ENCODE measurements at places on chromosomes 2 and 18.

DNA sequence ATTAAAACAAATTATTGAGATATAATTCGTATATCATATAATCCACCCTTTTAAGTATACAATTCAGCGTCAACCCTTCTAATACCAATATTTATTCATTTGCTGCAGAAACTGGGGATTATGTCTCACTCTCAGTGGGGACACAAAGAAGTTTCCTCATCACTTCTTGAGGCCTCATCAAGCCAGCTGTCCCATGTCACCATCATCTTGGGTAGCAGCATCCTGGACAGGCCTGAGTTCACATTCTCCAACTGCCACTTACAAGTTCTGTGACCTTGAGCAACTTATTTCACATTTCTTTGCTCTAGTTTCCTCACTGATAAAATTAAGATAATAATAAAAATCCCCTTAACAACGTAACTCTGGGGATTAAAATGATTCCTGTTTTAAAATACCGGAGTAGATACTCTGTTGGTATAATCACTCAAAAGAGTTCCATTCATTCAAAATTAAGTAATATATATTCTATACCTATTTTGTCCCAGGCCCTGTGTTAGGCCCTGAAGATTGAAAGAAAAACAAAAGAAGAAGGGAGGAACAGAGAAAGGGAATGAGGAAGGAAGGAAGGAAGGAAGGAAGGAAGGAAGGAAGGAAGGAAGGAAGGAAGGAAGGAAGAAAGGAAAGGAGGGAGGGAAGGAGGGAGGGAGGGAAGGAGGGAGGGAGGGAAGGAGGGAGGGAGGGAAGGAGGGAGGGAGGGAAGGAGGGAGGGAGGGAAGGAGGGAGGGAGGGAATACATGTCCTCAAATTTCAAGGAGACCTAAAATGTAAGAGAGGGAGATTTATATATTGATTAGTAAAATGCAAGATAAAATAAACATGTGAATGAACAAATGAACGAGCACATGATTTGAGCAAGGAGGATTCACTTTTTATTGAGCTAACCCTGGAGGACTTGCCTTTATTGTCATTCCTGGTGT is 42.4 kb downstream of the NCKAP5 start:
- no peak for DNase-seq

DNA sequence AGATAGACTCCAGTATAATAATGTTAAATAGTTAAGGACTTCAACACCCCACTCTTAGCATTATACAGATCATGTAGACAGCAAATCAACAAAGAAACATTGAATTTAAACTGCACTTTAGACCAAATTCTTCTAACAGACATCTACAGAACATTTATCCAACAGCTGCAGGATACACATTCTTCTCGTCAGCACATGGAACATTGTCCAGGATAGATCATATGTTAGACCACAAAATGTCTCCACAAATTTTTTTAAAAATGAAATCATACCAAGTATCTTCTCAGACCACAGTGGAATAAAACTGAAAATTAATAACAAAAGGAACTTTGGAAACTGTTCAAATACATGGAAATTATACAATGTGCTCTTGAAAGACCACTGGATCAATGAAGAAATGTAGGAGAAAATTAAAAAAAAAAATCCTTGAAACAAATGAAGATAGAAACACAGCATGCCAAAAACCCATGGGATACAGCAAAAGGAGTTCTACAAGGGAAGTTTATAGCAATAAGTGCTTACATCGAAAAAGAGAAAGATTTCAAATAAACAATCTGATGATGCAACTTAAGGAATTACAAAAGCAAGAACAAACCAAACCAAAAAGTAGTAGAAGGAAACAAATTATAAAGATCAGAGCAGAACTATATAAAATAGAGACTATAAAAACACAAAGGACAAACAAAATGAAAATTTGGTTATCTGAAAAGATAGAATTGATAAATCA is 12.3 kb upstream of the SPP2 start:
- DNase-seq: no peak

DNA sequence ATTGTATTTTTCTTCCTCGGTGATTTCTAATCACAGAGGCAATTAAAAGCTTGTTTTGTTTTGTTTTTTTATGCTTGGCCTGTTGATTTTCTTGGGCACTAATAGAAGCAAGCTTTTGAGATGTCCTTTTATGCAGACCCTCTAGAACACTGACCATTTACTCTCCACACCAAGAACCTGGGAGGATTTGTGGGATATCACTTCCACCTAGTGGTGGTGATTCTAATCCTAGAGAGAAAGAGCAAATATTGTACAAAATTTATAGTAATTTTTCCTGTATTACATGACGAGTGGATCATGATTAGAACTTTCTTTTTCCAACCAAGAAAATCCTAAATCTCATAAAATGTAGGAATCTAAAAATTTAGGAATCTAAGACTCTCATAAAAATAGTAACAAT is 23.4 kb downstream of the NEMP2 start:
- DNase-seq: no peak

DNA sequence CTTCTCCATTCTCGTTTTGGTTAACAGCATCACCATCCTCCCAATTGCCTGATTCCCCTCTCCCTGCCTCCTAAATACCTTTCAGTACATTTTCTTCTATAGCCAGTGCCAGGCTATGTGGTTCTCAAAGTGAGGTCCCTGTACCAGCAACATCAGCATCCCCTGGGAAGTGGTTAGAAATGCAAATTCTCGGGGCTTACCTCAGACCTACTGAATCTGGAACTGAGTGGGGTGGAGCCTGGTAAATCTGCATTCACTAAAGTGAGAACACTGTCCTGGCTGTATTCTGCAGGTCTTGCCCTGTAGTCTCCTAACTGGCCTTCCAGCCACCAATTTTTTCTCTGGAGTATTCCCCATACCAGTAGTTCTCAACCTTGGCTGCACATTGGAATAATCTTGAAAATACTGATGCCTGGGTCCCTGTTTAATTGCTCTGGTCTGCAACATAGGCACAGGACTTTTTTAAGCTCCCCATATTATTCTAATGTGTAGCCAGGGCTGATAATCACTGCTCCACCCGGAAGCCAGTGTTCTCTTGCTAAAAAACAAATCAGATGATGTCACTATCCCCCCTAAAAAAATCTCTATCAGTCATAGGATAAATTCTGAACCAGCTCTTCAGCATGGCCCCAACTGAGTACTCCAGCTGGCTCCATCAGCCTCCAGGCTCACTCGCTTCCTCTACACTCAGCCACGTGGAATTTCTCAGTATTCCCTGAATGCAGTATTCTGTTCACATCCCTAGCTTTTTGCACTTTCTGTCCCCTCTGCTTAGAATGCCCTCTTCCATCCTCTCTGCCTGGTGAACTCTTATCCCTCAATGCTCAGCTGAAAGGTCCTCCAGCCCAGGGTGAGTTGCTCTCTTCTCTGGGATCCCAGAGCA is 98.4 kb downstream of the CDK15 start:
- no peak for DNase-seq

DNA sequence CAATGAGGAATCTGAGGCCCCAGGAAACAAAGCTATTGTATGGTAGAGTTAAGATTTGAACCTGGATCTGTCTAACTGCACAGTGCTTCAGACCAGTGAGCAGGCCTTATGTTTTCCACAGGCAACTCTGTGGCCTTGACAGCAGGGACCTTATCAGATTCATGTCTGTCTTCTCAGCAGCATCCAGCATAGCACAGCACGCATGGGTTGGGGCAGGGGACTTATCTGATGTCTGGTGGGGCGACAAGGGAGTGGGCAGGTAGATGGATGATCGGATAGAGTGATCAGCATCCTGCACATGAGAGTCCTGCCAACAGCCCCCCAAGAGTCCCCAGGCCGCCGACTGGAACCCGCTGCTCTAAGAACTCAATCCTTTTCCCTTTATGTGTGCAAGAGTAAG is 28.7 kb upstream of the KCNF1 start:
- DNase-seq: no peak

Data from activated gamma-delta T cell treated with anti-CD3 and anti-CD28 coated beads, Interleukin-2, amount 50 U/mL, for 16 hours (primary cell).